ENCODE measurements at places on chromosomes 1 and 21.

- DNase-seq = no peak
Observed at GRCh38 chr21:46217511-46218196, 10.9 kb downstream of the LSS start.

- no peak for DNase-seq
Observed at GRCh38 chr1:145720556-145720877, 1.2 kb downstream of the CD160 start.

DNA sequence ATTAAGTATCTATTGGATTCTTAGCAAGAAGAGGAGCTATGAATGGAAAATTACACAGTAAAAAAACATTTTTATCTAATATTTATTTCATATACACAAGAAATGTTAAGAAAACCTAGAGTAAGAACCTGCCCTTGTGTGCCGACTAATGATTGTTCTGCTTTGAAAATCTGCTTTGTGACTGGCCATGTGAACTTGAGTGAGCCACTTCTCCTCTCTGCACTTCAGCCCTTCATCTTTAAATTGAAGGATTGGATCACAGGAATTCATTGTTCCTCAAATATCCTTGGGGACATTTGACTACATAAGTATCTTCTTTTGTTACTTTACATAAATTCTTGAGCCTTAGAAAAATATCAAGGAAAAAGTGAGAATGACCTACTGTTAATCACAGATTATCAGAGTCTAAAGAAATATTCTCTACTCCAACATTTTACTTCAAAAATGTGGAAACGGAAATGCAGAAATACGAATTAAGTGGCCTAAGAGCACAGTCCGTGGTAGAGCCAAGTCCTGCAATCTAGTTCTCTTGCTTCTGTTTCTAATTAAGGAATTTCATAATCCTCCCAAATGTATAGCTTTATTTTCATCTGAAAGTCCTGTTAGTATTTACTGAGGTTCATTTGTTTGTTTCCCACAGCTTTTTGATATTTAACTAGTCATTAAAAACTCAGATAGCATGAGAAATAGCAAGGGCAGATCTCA, 46.3 kb upstream of the SAMSN1 start:
- DNase-seq = no peak

DNA sequence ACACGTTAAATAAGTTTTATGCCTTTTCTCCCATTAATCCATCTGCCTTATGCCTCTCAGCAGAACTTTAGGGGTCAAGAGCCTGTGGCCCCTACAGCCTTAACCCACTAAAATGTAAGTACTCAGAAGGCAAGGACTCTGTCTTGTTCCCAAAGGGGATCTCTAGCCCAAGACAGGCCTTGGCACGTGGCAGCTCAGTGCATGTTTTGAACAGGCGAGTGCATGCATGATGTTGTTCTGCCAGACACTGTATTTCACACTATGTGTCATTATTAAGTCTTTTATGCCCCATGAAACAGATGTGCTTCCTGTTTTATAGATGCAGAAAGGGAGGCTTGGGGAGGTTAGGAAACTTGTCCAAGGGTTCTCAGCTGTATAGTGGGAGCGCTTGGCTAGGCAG, 102.8 kb downstream of the ETS2 start:
- no peak for DNase-seq

DNA sequence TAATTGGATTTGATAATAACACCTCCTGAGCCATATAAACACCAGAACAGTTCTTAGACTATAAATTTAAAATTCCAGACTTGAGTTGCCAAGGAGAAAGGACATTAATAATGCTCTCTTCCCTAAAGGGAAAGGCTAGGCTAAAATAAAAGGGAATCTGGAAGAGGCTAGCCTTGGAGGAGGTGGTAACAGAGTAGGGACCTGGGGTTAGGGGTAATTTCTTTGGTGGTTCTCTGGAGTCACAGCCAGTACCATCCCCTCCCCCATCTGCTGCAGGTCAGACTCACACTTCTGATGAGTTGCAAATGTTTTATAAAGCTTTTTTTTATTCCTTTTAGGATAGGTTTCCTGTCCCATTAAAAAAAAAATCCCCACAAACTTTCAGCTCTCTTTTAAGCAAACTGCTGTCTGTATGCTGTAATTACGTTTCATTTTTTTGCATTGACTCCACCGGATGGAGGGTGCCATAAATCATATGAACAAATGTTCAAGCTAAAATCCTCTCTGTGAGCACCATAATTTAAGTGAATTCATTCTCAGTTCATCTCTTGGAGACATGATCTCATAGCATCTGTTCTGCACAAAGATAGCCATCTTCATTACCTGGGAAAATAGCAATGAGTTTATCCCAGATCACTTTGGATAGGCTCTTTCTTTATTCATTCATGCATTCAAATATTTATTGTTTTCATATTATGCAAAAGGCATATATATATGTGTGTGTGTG, 379.6 kb downstream of the TTLL7 start:
- DNase-seq = no peak

- DNase-seq = no peak
Observed at GRCh38 chr1:205472737-205473441, 17.0 kb upstream of the BLACAT1 start.

- DNase-seq = no peak
Observed at GRCh38 chr21:37891972-37892371, 24.3 kb downstream of the KCNJ6 start.

GRCh38 chr21:26072666-26073615, 97.6 kb downstream of the APP start:
- DNase-seq = no peak

- DNase-seq = no peak
Observed at GRCh38 chr1:172821609-172822274, 162.8 kb downstream of the FASLG start.

DNA sequence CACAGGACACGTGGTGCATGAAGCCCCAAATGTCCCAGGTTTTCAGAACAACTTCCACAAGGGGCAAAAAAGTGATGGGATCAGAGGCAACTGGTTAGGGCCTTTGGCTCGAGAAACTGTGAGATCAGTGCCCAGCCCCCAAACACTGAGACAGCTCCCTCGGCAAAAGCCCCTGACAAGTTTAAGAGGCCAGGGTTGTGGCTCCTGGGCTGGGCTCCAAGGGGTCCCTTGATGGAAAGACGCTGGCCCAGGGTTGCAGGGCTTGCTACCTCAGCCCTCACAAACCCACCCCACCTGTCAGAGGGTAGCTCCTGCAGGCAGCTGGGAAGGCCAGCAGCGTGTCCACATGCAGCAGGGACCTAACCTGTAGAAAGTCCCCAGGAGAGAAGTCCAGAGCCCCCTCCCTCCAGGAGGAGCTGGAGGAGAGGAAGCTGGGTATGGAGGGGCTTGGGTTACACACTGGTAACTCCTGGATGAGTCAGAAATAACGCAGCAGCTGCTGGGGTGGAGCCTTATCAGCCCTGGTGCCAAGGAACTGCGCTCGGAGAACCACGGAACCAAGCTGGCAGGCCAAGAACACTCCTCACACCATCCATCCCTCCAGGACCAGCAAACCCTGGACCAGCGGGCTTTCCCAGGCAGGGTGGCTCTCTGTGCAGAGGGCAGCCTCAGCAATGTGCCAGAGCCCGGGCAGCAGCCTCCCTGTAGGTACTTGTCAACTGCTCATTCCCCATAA, 37.5 kb downstream of the CTNNBIP1 start:
- no peak for DNase-seq

GRCh38 chr1:204530932-204531331, 14.7 kb downstream of the MDM4 start:
- no peak for DNase-seq

- no peak for DNase-seq
Observed at GRCh38 chr1:199302554-199302953, 663.7 kb downstream of the PTPRC start.

DNA sequence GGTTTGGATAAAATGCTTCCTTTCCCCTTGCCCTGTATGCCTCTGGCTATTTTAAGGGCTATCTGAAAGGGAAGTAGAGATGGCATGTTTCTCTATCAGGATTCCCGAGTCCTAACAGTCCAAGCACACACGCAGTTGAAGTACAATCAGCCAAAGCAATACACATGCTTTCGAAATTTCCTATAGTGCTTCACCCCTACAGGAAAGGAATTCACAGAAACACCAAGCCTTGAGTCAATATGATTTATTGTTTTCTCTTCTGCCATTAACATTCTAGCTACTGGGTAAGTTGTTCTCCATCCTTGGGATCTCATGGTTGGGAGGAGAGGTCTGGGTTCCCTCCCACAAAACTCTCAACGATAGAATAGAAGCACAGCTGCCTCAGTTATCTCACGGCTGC, 8.7 kb downstream of the ITLN1 start:
- DNase-seq = no peak

DNA sequence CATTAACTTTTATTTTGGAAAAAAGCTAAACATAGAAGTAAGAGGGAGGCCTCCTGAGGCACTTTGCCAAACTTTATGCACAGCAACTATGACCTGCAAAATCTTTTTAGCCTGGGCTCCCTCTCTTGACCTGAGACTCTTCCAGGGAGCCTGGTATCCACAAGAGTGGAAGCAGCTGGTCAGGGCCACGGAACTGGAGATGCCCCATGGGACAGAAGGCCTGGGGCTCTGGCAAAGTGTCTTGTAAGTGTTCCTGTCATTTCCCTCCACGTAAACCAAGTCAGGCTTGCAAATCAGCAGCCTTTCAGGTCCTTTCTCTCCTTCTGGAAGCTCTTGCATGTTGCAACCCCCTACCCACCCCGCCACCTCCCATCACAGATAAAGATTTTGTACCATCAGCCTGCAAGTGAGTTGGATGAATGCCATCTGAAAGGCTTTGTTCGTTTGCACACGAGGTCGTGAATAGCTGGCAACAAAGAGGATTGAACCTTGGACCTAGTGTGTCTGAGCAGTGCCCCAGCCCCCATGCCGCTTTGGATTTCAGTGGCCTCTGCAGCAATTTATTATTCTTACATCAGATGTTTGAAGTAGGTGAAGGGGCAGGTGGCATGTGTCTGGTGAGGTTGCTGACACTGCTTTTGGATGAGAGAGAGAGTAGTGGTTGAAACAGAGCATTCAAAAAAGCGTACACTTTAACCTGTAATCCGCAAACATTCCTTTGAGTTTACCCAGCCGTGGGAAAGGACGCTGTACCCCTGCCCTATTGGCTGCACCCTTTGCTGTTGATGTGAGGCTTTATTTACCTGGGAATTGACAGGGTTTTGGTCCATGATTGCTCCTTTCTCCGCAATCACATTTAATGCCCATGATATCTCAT, 91.6 kb downstream of the GALNT2 start:
- DNase-seq = no peak

- DNase-seq = no peak
Observed at GRCh38 chr1:77639056-77639455, 43.4 kb downstream of the ZZZ3 start.

DNA sequence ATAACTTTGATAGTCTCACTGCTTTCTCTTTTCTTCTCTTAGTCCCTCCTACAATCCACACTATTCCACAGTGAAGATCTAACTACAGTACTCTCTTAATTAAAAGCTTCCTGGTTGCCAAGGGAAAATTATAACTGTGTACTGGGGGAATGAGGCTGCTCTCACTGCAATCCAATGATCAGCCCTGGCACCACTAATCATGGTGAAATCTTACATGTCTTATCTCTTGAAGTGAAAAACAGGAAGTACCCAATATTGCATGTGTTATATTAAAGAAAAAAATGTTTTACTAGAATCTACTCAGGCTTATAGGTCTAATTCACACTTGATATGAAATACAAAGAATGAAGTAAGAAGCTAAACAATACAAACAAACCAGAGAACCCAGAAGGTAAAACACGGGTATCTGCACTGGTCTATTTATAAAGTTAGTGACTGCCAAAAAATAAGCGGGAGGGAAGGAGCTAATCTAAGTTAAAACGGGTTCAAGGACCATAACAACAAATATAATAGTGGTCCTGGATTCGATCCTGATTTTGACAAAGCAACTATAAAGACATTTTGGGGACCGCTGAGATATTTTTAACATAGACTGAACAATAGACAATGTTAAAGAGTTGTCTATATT, 57.5 kb downstream of the RGS2 start:
- DNase-seq = no peak

DNA sequence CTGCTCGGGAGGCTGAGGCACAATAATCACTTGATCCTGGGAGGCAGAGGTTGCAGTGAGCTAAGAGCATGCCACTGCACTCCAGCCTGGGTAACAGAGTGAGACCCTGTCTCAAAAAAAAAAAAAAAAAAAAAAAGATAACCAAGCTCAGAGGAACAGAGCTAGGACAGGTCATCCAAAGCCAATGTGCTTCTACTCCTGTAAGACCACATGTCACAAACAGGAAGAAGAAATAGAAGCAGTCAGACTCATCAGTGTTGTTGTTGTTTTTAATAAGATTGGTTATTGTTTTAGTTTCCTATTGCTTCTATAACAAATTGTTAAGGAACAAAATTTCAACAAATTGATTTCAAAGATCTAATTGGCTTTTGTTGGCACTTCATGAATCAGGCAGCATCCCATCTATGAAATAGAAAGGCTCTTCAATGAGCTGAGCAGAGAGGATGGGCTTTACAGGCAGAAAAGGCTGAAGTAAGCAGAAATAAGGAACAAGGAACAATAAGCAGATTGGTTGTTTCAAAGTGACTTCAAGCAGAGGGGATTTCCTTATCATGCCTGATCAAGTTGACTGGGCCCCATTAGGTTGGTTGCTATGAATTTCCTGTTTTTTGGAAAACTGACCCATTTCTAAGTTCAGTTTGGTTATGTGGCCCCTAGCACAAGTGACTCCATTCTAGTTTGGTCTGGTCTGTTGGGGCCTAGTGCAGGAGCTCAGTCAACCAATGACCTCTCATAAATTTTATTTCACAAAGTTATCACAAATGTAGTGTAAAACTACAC, 6.0 kb upstream of the AKNAD1 start:
- DNase-seq = no peak

DNA sequence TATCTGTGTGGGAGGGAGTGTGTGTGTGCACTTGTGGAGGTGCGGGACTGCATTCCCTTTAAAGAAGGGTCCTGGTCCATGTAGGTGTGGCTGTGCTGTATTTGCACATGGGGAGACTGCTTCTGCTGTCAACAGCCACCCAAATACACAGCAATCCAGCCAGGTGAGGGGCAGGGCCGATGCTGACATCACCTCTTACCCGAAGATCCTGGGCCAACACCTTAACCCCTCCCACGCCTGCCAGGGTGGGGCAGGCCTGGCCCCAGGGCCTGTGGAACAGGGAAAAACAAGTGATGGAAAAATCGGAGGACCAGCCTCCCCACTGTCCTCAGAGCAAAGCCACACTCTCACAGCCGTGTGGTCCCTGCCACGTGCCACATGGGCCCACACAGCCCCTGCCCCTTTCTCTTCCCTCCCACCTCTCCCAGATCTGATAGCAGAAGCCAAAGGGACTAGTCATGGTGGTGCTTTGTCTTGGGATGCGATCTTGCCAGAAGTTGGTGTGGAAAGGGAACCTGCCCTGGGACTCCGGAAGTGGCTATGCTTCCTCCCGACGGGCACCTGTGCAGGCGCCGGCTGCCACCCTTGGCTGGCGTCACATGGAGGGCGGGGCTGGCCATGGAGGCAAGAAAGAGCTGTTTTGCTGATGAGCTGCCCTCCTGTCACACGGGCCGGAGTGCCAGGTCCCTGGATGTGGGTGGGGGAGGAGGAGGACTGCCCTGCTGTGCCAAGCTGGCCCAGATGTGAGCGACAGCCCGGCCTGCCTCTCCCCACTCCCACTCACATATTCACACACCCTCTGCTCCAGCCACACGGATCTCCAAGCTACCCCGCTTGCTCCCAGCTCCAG, 7.8 kb upstream of the CASZ1 start:
- no peak for DNase-seq

- DNase-seq = no peak
Observed at GRCh38 chr1:214913966-214914365, 168.6 kb upstream of the KCNK2 start.

GRCh38 chr1:233278631-233279030, 16.9 kb downstream of the PCNX2 start:
- DNase-seq = no peak

- no peak for DNase-seq
Observed at GRCh38 chr1:206547104-206547503, 39.8 kb downstream of the RASSF5 start.

GRCh38 chr1:200512191-200512590, 102.4 kb upstream of the ZNF281 start:
- DNase-seq = no peak
